ENCODE measurements at places on chromosomes 5 and 9.

GRCh38 chr5:126718236-126718868 is 58.6 kb upstream of the LMNB1 start:
- no peak for DNase-seq

- no peak for DNase-seq
Observed at GRCh38 chr9:97307500-97308163, at the start of gene CCDC180. CCDC180 (plus strand) TSS chr9:97307659; CDS start chr9:97308064, 405 bp downstream.

- no peak for DNase-seq
Observed at GRCh38 chr5:45094876-45095440, 286.2 kb downstream of the MRPS30 start.

GRCh38 chr5:4661836-4662235 is 478.3 kb upstream of the ADAMTS16 start:
- peak; percentile 48 for DNase-seq

- no peak for DNase-seq
Observed at GRCh38 chr5:96721351-96721977, 59.3 kb downstream of the CAST start.

DNA sequence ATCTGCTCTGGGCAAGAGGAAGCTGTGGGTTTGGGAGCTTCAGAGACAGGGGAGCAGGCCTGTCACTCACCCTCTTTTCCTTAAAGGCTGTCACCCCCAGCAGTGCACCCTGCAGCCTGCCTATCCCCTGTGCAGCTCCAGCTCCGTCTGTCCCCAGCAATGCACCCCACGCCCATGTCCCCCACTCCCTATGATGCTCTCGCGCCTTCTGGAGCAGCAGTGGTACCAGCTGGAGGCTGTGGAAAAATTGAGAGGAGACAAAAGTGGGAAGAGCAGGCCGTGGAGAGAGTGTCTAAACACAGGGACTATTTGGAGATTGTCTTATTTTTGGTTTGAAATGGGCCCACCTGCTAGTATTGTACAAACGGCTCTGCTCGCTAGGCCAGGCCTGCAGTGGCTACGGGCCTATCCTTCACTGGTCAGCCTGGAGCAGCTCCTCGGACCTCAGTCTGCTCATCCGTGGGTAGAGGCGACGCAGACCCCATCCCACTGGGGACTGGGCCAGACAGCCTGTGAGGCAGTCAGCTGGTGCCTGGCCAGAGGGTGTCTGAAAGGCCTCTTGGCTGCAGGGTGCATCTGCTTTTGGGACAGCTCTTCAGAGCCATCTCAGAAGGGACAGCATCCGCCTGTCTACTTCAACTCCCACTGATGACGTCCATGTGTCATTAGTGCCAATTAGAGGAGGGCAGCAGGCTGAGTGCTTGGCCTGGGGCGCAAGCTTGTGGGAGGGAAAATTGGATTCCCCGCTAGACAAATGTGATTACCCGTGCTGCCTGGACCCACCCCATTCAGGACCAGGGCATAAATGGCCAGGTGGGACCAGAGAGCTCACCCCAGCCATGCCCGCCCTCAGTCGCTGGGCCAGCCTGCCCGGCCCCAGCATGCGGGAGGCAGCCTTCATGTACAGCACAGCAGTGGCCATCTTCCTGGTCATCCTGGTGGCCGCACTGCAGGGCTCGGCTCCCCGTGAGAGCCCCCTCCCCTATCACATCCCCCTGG is at the start of gene DBH:
Gene DBH, plus strand, starts transcription at position 831 of the 999 bp plus-strand sequence. Its CDS starts 9 bp downstream, at position 840.
- DNase-seq = no peak

- no peak for DNase-seq
Observed at GRCh38 chr5:57613741-57614140, 131.1 kb upstream of the ACTBL2 start.

- peak; percentile 40 for DNase-seq
Observed at GRCh38 chr9:74942801-74943200, 9.9 kb downstream of the C9orf40 start.

DNA sequence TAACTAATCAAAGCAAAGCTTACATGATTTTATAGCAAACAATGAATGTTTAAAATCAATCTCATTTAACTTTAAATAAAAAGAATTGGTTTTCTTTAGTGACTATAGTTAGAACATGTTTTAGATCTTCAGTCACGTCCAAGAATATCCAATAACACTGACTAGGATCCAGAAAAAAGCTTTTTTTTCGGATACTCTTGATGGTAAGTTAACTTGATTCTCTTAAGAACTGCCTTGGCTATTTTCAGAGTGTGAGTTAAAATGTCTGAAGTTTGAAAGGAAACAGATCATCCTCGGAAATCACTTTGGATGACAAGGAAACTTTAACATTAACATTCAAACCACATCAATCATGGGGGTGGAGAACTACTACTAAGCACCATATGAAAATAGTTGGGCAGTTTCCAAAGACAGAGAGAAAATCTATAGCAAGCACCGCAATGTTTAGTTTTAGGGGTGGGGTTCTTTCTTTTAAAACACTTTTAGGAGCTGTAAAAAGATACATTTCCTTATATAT is 83.7 kb upstream of the SLC27A6 start:
- DNase-seq = no peak

GRCh38 chr5:17118631-17119030 is 98.8 kb upstream of the BASP1 start:
- peak; percentile 95 for DNase-seq

DNA sequence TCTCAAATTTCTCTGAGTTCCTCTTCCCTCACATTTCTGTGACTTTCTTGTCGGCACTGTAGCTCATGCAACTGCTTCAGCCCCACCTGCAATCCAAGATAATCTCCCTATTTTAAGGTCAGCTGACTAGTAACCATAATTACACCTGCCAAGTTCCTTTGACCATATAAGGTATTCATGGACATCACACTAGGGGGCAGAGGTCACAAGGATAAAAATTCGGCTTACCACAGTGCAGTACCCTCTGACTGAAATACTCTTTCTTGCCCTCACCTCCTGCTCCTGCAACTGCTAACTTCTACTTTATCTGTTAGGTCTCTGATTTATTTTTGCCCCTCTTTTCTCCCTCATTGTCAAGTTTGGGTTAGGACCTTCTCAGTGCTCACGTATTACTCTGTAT is 144.2 kb downstream of the GDNF start:
- DNase-seq = no peak

- no peak for DNase-seq
Observed at GRCh38 chr9:99977033-99977792, 70.8 kb downstream of the STX17 start.

GRCh38 chr5:43233946-43234345 is 41.9 kb downstream of the NIM1K start:
- DNase-seq = no peak

- no peak for DNase-seq
Observed at GRCh38 chr5:157618191-157618765, 34.0 kb downstream of the SOX30 start.

DNA sequence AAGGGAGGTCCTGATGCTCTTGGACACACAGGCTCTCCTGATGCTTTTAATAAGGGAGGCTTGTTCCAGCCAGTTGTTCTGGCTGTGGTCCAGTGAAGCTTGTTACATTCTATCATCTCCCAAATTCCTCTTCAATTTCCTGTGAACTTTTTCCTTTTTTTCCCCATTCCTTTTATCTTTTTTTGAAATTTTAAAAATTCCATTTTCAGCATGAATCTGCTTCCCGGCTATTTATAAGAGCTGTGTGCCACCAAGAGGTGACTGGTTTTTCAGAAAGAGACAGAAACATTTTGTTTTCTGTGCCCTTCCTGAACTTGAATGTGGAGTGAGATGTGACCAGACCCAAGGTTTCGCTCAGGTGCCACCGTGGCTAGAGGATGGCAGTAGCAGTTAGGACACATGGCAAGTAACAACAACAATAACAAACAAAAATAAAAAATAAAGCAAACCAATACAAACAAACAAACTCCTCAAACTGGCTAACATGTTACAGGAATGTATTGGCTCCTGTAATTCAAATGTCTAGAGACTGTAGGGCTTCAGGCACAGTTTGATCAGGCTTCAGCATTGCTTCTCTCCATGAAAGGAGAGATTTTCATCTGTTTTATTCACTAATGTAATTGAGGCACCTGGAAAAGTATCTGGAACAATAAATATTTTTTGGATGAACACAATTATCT is 121.1 kb downstream of the BOD1 start:
- no peak for DNase-seq

GRCh38 chr5:76332102-76332501 is 71.0 kb upstream of the IQGAP2 start:
- DNase-seq = no peak

DNA sequence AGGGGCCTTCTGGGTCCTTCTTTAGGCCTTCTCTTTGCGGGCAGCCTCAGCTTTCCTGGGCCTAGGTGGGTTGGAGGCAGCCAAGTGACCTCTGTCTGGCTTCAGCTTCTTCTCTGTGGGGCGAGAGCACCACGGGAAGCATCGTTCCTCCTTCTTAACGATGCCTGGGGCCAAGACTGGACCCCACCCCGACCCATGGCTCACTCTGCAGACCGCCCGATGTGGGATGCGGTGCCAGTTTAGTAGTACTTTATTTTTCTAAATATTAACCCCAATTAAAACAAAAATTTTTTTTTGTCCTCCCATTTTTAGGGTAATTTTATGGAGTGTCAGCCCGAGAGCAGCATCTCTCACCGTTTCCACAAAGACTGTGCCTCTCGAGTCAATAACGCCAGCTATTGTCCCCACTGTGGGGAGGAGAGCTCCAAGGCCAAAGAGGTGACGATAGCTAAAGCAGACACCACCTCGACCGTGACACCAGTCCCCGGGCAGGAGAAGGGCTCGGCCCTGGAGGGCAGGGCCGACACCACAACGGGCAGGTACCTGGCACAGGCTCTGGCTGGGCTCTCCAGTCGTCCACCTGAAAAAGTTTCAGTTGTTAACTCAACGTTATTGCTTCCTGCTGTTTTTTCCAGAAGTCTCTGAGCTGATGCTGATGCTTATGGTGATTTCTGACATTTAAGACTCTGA is 101.1 kb upstream of the CACNA1B start:
- DNase-seq = no peak

DNA sequence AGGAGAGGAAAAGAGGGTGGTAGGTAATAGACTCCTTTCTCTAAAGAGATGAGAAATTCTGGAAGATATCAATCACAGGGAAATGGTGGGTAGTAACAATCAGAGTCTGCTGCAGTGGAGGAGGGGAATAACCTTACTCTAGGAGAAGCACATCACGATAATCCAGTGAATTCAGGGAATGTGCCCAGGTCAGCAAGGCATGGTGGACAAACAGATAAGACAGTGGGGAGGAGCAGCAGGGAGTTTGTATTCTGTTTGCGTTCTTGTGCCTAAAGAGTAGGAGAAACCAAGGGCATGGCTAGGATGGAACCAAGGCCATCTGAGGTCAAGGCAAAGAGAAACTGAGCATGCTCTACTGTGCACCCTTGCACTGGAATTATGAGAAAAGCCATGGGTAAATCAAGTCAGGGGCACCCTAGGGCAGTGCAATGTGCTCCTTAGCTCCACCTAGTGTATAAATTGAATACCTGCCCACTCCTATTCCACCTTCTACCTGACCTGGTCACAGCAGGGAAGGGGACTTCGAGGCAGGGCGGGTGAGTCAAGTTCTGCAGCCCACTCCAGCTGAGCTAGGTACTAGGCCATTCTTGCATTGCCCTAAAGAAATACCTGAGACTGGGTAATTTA is 31.6 kb downstream of the RETREG1 start:
- no peak for DNase-seq

DNA sequence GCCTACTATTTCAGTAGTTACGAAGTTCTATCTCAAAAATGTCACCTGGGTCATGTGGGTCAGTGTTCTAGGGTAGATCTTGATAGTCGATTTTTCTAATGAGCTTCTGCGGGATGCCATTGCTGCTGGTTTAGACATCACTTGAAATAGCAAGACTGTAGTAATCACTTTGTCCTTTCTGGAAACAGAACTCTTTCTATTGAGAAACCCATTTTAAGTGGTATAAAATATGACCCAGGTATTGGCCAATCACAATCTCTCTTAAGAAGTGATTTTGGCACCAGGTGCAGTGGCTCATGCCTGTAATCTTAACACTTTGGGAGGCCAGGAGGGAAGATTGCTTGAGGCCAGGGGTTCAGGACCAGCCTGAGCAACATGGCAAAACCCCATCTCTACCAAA is 17.6 kb downstream of the ARRDC3 start:
- DNase-seq = no peak

- DNase-seq = peak; percentile 41
Observed at GRCh38 chr9:110626101-110626829, 42.3 kb upstream of the MUSK start.

DNA sequence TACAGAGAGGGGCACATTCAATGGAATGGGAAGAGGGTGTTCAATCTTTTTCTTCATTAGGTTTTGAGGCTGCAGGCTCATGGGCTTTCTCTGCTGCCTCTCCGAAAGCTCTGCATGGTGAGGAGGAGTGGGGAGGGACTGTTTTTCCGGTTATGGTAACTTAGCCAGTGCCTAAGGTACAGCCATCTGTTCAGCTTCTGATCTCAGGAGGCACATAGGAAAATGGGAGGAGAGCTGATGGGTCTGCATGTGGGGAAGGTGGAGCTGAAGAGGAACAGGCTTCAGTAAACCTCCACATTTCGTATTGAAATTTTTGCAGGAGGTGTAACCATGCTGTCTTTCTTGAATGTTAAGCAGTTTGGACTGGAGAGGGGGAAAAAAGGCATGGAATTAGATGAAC is 1020.4 kb upstream of the WWC1 start:
- no peak for DNase-seq

Data from A172 (cell line).